Liver (tissue), 10 donors: ENCODE measurements at places on chromosomes 5 and 9.

DNA sequence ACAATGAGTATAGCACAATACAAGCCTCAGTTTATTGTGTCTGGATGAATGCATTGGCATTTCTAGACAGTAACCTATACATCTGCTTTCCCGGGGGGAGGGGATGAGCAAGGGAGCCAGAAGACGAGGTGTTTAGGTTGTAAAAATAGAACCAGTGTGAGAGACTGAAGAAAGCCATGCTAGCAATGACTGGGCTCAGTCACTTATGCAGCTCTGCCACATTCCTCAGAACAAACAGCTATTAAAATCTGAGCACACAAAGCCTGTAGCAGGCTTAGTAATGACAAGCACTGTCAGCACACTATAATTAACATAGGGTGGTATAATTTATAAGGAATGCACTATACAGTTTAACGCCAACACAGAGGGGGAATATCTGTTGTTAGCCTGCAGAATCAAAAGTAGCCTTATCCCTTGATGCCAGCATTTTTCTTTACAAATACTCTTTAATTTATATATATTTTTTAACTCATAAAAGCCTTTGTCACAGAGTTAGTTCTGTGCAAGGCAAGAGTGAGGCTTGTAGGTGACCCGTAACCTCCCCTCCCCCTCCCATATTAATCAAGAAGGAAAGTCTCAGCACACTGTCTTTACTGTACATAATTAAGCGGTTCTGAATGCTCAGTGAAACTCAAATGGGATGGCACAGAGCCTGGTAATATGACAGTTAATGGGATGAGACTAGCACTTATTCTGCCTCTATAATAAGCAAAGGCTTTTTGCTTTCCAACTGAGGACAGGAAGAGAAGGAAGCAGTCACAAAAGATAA lies 295.4 kb downstream of the CSNK1G3 start:
- no peak for DNase-seq

GRCh38 chr9:19020886-19021455 lies 12.0 kb downstream of the SAXO1 start:
- no peak for DNase-seq

DNA sequence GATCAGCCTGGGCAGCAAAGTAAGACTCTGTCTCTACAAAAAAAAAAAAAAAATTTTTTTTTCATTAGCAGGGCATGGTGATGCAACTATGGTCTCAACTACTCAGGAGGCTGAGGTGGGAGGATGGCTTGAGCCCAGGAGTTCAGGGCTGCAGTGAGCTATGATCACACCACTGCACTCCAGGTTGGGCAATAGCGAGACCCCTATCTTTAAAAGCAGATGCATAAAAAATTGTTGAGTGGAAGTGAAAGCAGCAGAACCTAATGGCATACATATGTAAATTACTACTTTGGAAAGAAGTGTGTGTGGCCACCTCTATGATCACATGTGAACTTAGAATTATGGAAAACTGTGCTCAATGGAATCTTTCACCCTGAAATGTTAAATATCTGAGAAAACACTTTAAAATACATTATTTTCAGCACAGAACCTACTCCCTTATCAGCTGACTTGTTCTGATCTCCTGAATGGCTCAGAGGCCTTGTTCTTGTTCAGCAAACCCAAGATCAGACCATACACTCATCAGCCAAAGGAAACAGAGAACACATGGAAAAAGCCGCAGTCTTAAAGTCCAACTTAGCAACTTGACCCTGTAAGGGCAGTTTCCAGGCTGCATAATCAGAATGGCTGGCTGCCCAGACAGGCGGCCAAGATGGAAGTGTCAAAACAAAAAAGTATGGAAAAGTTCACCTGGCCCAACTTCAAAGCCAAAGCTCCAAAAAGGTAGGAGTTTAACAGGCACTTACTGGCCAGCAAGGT lies 56.5 kb downstream of the SIL1 start:
- DNase-seq = peak; percentile 41

GRCh38 chr5:68189613-68190012 lies 25.9 kb upstream of the PIK3R1 start:
- no peak for DNase-seq

DNA sequence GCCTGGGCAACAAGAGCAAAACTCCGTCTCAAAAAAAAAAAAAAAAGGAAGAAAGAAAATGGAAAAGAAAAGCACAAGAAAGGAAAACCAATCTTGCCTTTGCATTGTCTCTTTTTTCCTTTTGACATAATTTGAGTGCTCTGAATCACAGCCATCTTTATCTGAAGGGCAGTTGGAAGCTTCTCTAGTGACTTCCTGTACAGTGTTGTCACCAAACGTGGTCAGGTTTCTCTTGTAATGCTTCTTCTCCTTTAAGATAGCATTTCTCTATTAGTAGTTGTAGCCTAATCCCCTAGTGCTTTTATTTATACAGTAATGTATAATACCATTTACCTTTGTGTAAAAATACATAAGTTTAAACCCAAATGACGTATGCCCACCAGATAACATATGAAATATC lies 18.1 kb downstream of the PRKACG start:
- DNase-seq = no peak
